ENCODE measurements at places on chromosomes 1 and 21.

GRCh38 chr1:26677306-26678115 is 18.3 kb upstream of the ARID1A start:
- DNase-seq, result peak; percentile 69

GRCh38 chr1:3501856-3502640 is 47.6 kb downstream of the ARHGEF16 start:
- DNase-seq, result no peak

GRCh38 chr1:157084720-157085119 is 14.9 kb downstream of the ETV3L start:
- DNase-seq, result no peak

GRCh38 chr1:50994997-50995396 is 25.0 kb downstream of the CDKN2C start:
- no peak for DNase-seq

DNA sequence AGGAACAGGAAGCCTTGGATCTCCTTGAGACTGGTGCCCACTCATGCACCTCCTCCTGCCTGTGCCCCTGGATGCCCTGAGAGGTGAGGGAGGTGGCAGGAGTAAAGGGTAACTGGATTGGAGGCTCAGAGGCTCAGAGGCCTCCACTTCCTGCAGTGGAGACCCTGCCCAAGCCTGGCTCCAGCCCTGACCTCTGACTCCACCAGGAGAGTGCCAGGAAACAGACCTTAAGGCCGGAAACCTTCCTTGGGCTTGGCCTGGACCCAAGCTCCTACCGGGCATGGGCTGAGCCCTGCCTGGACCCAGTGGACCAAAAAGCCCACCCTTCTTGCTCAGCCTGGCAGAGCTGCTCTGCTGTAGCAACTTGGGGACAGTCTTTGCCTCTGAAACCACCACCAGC is 15.0 kb upstream of the CELA3B start:
- no peak for DNase-seq

DNA sequence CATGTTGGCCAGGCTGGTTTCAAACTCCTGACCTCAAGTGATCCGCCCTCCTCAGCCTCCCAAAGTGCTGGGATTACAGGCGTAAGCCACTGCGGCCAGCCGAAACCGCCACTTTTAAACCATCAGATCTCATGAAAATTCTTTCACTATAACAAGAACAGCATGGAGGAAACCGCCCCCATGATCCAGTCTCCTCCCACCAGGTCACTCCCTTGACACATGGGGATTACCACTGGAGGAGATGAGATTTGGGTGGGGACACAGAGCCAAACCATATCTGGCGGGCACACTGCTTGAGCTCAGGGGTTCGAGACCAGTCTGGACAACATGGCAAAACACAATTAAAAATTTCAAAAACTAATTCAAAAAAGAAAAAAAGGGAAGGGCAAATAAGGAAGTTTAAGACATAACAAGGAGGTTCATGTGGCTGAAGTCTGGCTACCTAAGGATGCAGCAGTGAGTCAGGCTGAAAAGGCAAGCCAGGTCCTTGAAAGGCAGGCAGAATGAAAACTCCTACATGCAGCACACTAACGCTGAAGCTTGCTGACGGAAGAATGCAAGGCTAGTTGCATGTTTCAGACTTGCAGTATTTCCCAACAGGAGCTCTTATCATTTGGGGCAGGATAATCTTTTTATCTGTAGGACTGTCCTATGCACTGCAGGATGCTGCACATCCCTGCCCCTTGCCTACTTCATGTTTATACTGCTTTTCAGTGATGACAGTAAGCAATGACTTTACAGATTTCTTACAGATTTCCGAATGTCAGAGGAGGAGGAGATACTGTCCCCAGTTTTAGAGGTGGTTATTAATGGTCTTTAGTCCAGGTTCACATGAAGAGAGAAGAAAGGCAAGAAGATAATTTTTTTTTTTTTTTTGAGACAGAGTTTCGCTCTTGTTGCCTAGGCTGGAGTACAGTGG is 49.3 kb downstream of the FBXO42 start:
- DNase-seq, result no peak

- no peak for DNase-seq
Measured at GRCh38 chr21:38337793-38338192, 81.0 kb downstream of the KCNJ15 start.

GRCh38 chr1:89170170-89171066 is 5.4 kb downstream of the GBP7 start:
- DNase-seq, result no peak

- DNase-seq, result no peak
Measured at GRCh38 chr1:105483436-105483835, 1573.0 kb upstream of the PRMT6 start.

GRCh38 chr1:117753652-117754051 is 147.8 kb downstream of the TENT5C start:
- DNase-seq, result peak; percentile 90

- no peak for DNase-seq
Measured at GRCh38 chr21:39221282-39221996, 38.2 kb upstream of the PSMG1 start.

DNA sequence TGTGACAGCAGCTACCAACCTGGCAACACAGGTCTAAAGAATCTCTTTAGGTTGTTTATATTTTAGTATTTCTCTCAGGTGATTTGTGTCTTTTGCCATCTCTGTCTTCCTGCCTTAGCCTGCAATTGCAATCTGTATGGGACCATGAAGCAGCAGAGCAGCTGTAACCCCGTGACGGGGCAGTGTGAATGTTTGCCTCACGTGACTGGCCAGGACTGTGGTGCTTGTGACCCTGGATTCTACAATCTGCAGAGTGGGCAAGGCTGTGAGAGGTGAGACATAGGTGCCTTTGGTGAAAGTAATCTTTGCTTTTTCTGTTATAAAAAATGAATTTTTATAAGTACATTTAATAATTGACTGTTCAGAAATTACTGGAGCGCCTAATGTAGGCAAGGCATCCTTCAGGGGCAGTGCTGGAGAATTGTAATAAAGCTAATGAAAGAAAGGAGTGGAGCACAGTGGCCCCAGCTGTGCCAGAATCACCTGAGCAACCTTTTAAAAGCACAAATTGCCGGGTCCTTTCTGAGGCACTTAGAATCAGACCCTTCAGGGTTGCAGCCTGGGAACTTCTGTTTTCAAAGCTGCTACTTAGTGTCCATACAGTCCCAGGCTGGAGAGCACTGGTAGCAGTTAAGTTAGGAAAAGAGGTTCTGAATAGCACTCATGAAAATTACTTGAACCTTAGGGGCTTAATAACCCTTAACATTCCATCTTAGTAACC is 60.6 kb upstream of the LAMC2 start:
- no peak for DNase-seq

DNA sequence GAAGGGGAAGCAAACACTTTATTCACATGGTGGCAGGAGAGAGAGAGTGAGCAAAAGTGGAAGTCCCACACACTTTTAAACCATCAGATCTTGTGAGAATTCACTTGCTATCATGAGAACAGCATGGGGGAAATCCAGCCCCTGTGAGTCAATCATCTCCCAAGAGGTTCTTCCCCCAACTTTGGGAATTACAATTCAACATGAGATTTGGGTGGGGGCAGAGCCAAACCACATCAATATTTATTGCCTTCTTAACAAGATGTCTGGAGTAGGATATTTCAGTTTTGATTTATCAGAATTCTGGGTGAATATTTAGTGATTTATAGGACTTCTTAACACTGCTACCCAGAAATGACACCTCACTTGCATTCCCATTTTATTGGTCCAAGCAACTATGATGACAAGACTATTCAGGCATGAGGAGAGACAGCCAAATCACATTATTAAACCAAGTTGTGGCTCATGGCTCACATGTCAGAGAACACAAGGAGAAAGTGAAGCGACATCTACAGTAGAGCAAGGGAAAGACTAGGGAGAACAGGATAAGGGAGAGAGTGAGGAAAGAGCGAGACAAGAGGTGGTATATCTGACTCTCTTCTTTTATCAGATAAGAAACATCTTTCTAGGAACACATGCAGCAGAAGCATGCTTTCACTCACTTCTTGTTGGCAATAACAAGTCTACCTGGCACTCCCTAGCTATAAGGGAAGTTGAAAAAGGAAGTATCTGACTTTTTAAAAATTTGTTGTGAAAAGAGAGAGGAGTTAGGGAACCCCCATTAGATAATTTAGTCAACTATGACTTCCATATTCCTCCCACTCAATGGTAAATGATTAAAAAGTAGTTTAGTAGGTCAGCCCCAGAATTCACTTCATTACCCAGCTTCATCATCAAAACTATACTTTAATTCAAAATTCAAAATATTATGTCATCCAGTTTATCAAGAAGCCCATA is 36.6 kb upstream of the PTPRC start:
- DNase-seq, result no peak

GRCh38 chr1:97245682-97246081 is 524.1 kb downstream of the PTBP2 start:
- no peak for DNase-seq

DNA sequence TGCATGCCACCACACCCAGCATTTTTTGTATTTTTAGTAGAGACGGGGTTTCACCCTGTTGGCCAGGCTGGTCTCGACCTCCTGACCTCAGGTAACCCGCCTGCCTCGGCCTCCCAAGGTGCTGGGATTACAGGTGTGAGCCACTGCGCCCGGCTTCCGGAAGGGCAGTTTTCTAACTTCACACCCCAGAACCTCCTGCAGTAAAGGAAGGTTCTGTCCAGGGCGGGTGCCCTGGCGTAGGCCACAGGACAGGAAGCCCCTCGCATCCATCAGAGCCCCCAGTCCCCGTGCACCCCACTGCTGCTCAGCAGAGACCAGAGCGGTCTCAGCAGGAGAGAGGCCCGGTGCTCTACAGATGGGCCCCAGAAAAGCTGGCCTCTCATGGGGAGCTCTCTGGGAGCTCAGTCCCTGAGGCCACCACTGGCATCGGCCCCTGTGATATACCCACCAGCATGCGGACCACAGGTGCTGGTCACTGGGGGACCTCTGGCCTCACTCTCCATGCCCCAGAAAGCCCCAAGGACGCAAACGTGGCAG is 4.1 kb upstream of the DNMT3L start:
- DNase-seq, result no peak

- DNase-seq, result no peak
Measured at GRCh38 chr1:3522564-3523265, 68.2 kb downstream of the ARHGEF16 start.

DNA sequence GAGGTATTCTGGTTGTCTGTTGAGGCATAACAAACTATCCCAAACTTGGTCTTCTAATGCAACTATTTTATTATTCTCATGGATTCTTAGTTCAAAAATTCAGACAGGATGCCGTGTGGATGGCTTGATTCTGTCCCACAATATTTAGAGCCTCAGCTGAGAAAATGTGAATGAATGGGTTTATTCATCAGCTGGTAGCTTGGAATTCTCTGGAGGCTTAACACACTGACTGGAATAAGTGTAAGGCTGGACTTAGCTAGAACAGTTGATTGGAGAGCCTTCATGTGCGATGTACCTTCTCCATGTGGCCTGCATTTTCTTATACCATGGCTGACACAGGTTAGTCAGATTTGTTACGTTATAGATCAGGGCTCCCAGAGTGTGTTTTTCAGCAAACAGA is 30.8 kb downstream of the TNNI3K start:
- DNase-seq, result no peak

GRCh38 chr1:228314658-228315483 is 91.8 kb downstream of the TRIM11 start:
- DNase-seq, result no peak

GRCh38 chr21:33025489-33026442 is at the start of gene OLIG2:
Gene OLIG2, plus strand, starts transcription at chr21:33025935. Its CDS starts 928 bp downstream, at chr21:33026863.
- no peak for DNase-seq

DNA sequence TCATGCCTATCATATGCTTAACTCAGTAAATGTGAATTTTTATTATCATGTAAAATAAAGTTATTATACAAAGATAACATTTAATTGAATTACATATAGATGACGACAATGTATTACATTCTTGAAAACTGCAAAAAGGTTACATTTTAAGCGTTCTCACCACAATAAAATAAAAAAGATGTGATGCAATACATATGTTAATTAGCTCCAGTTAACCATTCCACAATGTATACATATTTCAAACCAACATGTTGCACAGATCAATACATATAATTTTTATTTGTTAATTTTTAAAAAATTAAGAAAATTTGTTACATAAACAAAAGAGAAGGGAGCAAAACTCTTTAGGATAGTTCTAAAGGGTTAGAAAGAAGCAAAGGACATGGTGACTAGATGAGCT is 183.7 kb downstream of the VAV3 start:
- DNase-seq, result no peak

DNA sequence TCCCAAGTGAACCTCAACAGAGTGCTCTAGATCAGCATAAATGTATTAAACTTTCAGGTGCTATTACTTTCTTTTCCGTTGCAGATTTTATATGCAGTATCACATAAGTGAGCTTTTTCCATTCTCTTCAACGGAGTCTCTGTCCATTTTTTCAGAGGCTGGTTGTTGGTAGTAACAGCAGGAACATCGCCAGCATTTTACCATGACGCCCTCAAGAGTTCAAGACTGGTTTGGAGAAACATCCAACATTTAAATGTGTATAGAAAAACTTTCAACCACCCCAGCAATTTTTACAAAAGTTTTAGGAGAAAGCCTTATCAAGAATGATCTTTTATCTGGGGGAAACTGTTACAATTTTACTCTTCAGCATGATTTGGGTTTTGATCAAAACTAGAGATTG is 117.0 kb downstream of the TGFB2 start:
- no peak for DNase-seq

- DNase-seq, result peak; percentile 52
Measured at GRCh38 chr1:115277276-115277675, 60.8 kb downstream of the NGF start.

DNA sequence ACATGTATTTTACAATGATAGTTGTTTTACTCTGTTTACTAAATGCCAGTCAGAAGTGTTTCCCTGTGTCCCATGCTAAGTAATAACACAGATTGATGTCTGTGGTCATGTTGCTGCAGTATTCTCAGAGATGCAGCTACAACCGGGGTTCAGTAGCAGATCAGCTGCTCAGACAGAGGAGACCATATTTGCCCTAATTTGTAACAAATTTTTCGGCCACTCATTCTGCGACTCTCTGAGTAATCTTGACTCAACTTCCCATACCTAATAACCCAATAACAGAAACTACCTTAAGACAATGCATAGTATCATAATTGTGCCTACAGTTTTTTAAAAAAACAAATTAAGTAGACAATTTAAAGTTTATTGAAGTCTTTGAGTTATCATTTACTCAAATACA is 32.6 kb downstream of the NIBAN1 start:
- DNase-seq, result no peak

DNA sequence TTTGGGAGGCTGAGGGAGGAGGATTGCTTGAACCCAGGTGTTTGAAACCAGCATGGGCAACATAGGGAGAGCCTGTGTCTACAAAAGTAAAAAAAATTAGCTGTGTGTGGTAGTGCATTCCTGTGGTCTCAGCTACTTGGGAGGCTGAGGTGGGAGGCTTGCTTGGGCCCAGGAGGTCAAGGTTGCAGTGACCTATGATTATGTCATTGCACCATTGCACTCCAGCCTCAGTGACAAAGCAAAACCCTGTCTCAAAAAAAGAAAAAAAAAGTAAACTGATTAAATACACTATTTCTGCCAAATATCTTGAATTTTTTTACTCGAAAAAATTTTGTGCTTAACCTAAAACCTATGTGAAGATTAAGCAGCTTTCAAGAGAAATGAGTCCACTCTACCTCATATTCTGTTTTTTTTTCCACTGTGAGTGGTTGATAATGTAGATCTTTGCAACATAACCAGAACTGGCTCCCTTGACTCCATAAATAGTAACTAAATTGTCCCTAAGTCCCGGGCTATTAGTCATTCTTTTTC is 19.4 kb upstream of the ZNF281 start:
- peak; percentile 71 for DNase-seq

GRCh38 chr21:35696644-35697043 is 363.7 kb downstream of the SETD4 start:
- no peak for DNase-seq
